ENCODE measurements at places on chromosomes 12 and 14. TPM values are rescaled to one million over a fixed set of nuclear protein-coding genes. Genes with fewer than 3 reads are reported as not detected.

The SMAGP gene
- total RNA-seq, result 24.6 TPM

The RD3L gene
- total RNA-seq, result not detected

The FIGNL2 gene
- total RNA-seq, result 0.21 TPM

The OR10G3 gene
- total RNA-seq, result not detected

The RNASE1 gene
- not detected for total RNA-seq

The GPR84 gene
- total RNA-seq, result not detected

The KIAA0586 gene
- 6.8 TPM for total RNA-seq

The TMEM263 gene
- 29.4 TPM for total RNA-seq

The DPY19L2 gene
- total RNA-seq, result 1.4 TPM

The G2E3 gene
- total RNA-seq, result 13.9 TPM

The SARNP gene
- total RNA-seq, result 127 TPM

The PLEKHH1 gene
- 3.1 TPM for total RNA-seq

The OTX2 gene
- total RNA-seq, result not detected

The SCNN1A gene
- total RNA-seq, result 28.1 TPM

The VRK1 gene
- total RNA-seq, result 45.7 TPM

The FGF6 gene
- total RNA-seq, result not detected

The CLEC1B gene
- total RNA-seq, result not detected

The EIF2S3B gene
- total RNA-seq, result 0.36 TPM

The TAS2R42 gene
- not detected for total RNA-seq

The NPAS3 gene
- not detected for total RNA-seq

The ATL1 gene
- total RNA-seq, result 5.0 TPM

The AICDA gene
- 0.17 TPM for total RNA-seq

The NPFF gene
- 0.19 TPM for total RNA-seq

The CALCOCO1 gene
- 22.9 TPM for total RNA-seq

The ALKBH1 gene
- 15.3 TPM for total RNA-seq

The PLEKHG7 gene
- total RNA-seq, result not detected

The AQP5 gene
- total RNA-seq, result not detected

The FMNL3 gene
- 1.3 TPM for total RNA-seq

The GLT1D1 gene
- not detected for total RNA-seq

The IGFBP6 gene
- 246 TPM for total RNA-seq

The C12orf50 gene
- not detected for total RNA-seq

The PLA2G1B gene
- not detected for total RNA-seq

The ENDOU gene
- total RNA-seq, result not detected

The LUM gene
- 0.49 TPM for total RNA-seq

The CCDC177 gene
- 0.03 TPM for total RNA-seq

The ACTR10 gene
- total RNA-seq, result 43.9 TPM

The OVCH1 gene
- total RNA-seq, result not detected

The WIF1 gene
- not detected for total RNA-seq

The C12orf42 gene
- not detected for total RNA-seq

The APOLD1 gene
- total RNA-seq, result 0.58 TPM

The A2M gene
- 0.14 TPM for total RNA-seq

The IAPP gene
- not detected for total RNA-seq

The MYO1A gene
- total RNA-seq, result 0.34 TPM

The FOXM1 gene
- 90.9 TPM for total RNA-seq

The PAPLN gene
- 4.6 TPM for total RNA-seq

The KRT79 gene
- 0.10 TPM for total RNA-seq

The SNX6 gene
- 71.4 TPM for total RNA-seq

The TTC9 gene
- total RNA-seq, result 3.8 TPM

The CEP170B gene
- total RNA-seq, result 27.3 TPM

The PPP1R1A gene
- 0.14 TPM for total RNA-seq

The MYO1H gene
- total RNA-seq, result not detected

The MYF6 gene
- not detected for total RNA-seq

The GDF3 gene
- not detected for total RNA-seq

The NOS1 gene
- 0.43 TPM for total RNA-seq

The HOXC12 gene
- not detected for total RNA-seq

The ALX1 gene
- total RNA-seq, result 4.6 TPM

The CPNE6 gene
- total RNA-seq, result not detected
